ENCODE measurements at places on chromosomes 3 and 15. TPM values are rescaled to one million over a fixed set of nuclear protein-coding genes. Genes with fewer than 3 reads are reported as not detected.
A peak's percentile ranks its signal among the peaks of the same experiment; 100 is the strongest.

DNA sequence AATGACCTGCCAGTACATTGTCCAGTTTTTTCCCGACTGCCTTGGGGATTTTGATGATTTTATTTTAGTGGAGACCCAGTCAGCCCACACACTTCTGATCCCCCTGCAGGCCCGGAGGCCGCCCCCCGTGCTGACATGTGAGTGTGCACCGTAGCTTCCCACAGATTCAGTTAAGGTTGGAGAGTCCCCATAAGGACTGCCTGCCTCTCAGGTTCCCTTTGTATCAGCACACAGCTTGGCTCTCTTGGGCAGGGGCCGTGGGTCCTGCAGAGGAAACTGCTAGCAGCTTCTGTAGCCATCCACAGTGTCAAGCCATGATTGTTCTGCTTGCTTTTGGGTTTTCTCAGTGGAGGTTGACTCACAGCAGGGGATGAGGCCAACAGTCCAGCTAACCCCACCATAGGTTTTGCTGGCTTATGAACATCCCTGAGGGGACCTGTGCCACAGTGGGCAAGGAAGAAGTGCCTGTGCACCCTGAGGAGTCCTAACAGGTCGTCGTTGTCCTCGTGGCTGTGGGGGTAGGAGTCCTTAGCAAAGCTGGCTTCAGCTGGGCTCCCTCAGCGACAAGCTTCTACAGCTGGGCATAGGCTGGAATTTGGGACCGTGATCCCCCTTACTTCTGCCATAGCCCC lies 46.4 kb downstream of the DLEC1 start:
- DNase-seq = no peak

GRCh38 chr15:35126236-35126635 lies 41.1 kb upstream of the NANOGP8 start:
- DNase-seq = no peak

The CP gene
- polyA plus RNA-seq = not detected

The WDR93 gene
- polyA plus RNA-seq = 0.08 TPM

The MAP6D1 gene
- 3.6 TPM for polyA plus RNA-seq

GRCh38 chr3:43537225-43537624 lies 84.6 kb downstream of the ANO10 start:
- DNase-seq = no peak

The CILP gene
- polyA plus RNA-seq = 0.08 TPM

- no peak for DNase-seq
These were observed 1061.9 kb downstream of the FHIT start for GRCh38 chr3:60189304-60189703.

The UCN2 gene
- not detected for polyA plus RNA-seq

DNA sequence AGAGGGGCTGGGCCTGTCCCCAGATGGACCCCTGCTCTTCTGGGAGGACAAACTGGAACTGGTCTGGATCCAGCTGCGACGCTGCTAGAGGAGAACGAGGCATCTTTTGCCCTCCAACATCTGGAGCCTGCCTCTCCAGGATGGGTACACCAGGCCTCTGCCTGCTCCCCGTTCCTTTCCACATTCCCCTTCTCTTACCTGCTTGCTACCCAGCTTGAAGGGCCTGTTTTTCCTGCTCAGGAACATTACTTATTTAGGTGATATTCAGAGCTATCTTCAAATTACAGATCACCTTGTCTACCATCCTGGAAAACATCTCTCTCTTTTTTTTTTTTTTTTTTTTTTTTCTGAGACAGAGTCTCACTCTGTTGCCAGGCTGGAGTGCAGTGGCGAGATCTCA lies 64.0 kb downstream of the CHRD start:
- DNase-seq = no peak

DNA sequence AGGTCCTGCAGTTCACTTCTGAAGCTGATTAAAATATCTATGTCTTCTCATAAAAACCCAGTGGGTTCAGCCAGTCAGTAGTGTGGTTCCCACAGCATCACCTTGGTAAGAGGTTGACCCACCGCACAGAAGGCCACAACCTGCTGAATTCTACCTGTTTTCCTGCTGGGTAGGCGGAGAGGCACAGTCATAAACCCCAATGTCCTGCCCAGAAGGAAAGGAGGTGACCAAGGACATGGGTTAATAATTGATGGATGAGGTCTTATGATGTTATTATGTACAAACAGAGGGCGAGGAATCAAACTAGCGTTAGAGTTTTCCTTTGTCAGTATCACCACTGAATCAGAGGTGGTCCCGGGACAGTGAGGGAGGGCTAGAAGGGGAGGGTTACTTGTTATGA lies 27.8 kb downstream of the CA12 start:
- no peak for DNase-seq

The SLCO2A1 gene
- not detected for polyA plus RNA-seq

The KLHL6 gene
- 9.1 TPM for polyA plus RNA-seq

The GRAMD2A gene
- not detected for polyA plus RNA-seq

GRCh38 chr3:158352551-158352950 lies 218.4 kb upstream of the MLF1 start:
- no peak for DNase-seq

GRCh38 chr3:182424006-182424405 lies 369.3 kb upstream of the ATP11B start:
- no peak for DNase-seq

DNA sequence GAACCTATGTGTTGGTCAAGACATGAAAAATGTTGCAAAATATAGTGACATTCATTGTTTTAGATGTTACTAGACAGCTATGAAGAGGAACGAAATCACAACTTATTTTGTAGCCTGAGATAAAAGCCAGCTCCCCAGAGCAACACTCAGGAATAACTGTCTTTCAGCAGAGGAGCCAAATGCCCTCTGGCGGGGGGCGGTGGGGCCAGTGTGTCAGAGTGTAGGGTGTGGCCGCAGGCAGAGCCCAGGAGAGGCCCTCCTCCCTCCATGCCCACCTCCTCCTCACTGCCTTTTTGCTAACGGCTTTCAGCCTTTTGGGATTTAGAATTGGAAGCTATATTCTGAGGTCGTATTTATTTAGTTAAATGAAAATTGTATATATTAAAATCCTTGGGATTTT lies 16.9 kb downstream of the APOD start:
- DNase-seq = no peak

DNA sequence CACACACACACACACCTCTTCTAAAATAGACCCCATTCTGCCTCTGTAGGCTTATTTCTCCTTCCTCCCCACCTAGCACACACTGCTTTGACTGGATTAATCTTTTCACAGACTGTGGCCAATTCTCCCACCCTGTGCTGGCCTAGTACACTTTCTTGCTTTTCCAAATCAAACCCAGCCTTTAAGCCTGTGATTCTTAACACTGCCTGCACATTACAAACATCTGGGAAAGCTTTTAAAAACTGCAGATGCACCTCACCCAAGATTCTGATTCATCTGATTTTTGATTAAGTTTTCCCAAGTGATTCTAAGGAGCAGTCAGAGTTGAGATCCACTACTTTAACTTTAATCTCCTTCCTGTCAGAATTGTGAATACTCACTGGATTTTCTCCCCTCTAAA lies 12.8 kb downstream of the CSNK1G1 start:
- no peak for DNase-seq

DNA sequence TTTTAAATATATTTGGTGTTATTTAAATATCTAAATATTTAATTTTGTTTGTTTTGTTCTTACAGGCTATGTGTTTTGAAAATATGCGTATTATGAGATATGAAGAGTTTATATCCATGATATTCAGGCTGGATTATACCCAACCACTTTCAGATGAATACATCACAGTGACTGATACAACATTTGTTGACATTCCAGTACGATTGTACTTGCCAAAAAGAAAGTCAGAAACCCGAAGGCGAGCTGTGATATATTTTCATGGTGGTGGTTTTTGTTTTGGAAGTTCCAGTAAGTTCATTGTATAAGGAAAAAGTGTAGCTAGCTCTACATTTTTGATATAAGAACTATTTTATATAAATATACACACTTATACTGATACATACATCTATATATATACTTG lies 6.9 kb downstream of the AADACL2 start:
- DNase-seq = no peak

The LOXL1 gene
- 3.1 TPM for polyA plus RNA-seq

The REC114 gene
- not detected for polyA plus RNA-seq

The RASL12 gene
- not detected for polyA plus RNA-seq

GRCh38 chr15:93121973-93122910 lies 33.2 kb upstream of the RGMA start:
- no peak for DNase-seq

- DNase-seq = no peak
These were observed 1.1 kb downstream of the TMED3 start for GRCh38 chr15:79311901-79312553.

The RGMA gene
- polyA plus RNA-seq = not detected

The MKRN2OS gene
- polyA plus RNA-seq = not detected

The CCDC39 gene
- not detected for polyA plus RNA-seq

The XIRP1 gene
- polyA plus RNA-seq = not detected

The FYCO1 gene
- 11.0 TPM for polyA plus RNA-seq

DNA sequence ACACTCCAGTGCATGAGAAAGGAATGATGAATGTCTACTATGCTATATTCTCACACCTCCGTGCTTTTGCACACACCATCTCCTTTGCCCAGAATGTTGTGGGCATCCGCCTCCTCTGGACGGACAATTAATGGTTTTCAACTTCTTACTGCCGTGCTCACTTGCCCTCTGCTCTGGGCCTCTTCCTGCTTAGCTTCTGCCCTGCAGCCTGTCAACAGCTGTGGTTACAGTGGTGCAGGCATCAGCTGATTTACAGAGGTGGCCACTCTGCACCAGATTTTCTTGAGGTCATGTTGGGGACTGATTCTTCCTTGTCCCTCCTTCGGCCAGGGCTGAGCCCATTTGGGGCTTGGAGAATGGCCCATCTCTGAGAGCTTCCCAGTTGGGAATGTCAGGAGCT lies 56.5 kb upstream of the TMEM115 start:
- no peak for DNase-seq

The ATG7 gene
- polyA plus RNA-seq = 13.8 TPM

The ITIH1 gene
- not detected for polyA plus RNA-seq

- DNase-seq = no peak
These were observed 474.0 kb downstream of the FGF12 start for GRCh38 chr3:192253138-192253887.

GRCh38 chr3:196969134-196969659 lies 564 bp upstream of the PIGZ start:
- peak; percentile 20 for DNase-seq

GRCh38 chr3:170322566-170323269 lies 34.8 kb upstream of the SKIL start:
- DNase-seq = no peak

DNA sequence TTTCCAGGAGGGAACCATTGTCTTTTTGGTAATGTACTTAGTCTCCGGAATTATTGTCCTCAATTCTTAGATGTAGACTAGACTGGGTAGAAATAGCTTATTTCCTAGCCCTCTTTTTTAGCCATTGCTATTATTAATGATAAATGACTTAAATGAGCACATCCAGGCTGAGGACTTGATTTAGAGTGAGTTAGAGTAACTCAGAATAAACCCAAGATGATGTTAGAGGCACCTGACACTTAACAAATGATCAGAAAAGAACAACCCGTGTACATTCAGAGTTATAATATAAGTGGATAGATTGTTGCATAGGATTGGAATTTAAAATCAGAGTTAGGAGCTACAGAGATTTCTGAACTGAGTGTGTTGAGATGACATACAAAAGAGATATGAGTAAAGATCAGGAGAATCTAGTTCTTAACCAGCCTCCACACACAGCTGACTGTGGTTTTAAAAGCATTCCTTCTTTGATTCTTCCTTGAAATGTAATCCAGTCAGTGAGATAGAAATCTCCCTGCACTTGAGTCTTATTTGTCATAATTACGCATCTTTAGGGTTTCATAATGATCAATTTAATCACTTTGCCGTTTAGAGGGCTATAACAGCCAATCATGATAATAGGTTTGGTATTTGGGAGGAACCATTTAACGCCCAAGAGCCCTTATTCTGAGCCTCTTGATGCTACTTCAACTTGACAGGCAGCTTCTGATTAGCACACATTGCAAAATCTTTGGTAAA lies 366.5 kb downstream of the GAP43 start:
- no peak for DNase-seq

GRCh38 chr3:197595470-197596185 lies 39.9 kb upstream of the BDH1 start:
- DNase-seq = no peak

DNA sequence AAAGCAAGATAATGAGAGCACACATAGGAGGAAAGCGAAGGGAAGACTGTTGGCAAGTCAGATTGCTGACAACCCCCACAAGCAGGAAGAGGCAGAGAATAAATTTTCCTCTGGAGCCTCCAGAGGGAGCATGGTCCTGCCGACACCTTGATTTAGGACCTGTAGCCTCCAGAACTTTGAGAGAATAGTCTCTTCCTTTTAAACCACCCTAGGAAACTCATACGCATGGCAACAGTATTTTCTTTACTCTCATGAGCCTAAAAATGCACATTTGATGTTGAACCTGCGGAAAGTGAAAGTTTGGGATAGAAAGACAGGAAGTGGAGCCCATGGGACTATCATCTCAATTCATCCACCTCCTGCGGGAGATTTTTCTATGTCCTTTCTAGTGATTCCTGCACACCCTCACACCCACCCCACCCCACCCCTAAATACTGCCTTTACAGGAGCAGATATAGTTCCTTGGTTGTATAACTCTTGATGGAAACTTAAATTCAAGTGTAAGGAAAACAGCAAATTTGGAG lies 116.7 kb upstream of the LPP start:
- no peak for DNase-seq

The NRROS gene
- polyA plus RNA-seq = 3.5 TPM

The ANKUB1 gene
- polyA plus RNA-seq = not detected

DNA sequence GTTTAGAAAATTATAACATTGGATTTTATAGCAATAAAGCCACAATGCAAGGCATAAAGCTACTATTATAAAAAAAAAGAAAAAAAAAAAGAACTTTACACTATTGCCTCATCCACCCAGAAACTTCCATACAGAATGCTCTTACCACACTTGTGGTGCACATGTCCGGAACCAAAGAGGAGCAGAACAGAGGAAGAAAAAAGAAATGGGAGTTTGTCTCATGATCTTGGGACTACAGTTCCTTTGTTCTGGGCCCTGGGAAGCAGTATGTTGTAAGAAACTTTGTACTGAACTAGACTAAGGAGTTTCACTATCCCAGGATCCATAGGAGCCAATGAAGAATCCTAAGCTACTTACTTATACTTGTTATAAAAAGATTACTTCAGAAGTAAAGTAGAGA lies 36.1 kb downstream of the FMN1 start:
- no peak for DNase-seq

DNA sequence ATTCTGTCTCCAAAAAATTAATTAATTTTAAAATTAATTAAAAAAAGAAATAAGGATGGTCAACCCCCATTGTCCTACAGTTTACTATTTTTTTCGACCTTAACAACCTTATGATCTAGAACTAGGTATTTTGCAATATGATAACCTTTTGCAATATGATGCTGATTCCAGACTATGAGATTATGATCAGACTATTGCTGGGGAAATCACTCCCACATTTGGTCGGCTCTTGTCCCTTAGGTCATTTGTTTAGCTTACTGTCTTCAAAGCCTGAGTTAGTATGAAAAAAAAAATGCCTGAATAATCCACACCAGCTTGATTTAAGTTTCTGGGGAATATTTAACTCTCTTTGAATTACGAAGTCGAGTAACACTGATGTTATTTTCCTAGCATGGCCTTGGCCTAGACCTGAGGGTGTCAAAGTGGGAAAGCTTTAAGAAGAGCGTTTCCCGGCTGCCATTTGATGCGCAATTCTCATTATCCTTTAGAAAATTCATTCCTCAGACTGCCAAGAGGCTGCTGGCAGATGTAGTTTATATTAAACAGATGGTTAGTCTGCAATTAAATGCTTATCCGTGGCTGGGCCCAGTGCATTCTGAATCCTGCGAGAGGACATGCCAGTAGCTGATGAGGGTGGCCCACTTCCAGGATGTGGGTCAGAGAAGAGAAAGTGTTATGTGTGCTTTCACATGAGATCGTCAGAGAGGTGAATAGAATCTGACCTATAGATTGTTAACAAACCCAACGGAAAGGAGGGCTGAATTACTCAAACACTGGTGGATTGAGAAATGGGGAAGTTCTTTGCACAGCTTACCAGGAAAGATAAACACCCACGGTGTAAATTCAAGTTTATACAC lies 496.0 kb upstream of the THBS1 start:
- DNase-seq = no peak
